ENCODE measurements at places on chromosomes 5 and 9.

DNA sequence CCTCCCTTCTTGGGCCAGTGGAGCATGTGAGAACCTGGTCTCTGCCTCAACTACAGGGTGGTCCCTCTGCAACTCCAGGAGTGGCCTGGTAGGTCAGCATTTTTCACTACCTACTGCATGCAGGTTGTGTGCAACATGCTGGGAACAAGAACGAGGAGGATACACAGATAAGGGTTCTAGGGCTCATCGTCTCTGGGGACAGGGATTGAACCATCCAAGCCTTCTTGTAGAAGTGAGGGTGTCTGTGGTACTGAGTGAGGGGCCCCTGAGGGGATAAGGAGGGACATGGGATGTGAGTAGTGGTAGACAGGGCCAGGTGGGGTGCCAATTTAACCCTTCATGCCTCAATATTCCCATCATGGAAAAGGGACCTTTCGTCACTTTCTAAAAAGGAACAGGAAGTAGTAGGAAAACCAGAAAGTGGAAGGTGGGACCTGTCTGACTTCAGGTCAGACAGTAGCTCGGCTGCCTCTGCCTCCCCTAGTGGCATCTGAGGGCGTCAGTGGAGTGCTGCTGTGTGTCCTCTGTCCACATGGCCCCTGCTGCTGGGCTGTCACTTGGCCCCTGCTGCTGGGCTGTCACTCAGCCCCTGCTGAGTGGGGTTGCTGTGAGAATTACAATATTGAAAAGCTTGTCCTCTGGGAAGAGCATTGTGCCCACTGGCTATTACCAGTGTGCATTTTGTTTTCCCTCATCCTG is 48.6 kb upstream of the RNU6ATAC start:
- no peak for DNase-seq

GRCh38 chr5:150514708-150515211 is 6.8 kb downstream of the NDST1 start:
- DNase-seq: peak; percentile 65

DNA sequence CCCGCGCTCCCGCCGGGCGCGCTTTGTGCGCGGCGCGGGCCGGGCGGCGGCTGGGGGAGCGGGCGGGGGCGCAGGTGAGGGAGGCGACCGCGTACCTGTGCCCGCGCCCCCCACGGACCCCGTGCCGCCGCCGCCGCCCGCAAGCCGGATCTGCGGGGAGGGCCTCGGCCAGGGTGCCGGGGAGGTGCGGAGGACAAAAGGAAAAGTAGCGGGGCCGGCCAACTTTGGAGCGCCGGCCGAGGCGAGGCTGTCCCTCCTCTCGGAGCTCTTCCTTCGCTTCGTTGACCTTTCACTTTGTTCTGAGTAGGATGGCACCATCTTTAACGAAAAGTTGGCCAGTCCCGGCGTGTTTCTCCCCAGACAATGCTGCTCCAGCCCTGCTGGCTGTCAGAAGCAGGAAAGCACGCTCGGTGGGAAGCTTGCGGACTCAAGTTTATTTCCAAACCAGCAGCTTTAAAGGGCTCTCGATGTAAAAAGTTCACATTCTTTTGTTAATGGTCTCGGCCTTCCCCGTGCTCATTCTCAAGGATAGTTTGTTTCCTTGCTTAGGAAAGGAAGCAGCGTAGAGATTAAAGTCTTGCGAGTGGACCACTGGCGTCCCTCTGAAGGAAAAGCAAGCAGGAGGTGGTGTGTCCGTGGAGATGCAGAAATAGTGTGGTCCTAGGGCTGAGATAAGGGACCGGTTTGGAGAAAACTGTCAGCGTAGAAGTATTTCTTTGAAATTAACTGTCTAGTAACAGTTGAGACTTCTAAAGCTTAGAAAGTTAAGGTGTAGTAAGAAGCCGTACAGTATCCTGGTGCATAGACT is 639 bp downstream of the EHMT1 start:
- peak; percentile 32 for DNase-seq

DNA sequence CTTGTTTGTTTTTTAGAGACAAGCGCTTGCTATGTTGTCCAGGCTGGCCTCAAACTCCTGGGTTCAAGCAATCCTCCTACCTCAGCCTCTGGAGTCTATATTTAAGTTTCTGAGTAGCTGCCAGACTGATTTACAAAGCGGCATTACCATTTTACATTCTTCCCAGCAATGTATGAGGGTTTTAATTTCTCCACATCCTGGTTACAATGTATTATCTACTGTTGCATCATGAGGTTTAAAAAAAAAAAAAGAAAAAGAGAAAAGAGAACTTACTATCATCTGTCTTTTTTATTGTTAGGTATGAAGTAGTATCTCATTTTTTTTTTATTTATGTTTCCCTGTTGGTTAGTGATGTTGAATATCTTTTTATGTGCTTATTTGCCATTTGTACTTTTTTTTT is 18.9 kb upstream of the CLINT1 start:
- DNase-seq: peak; percentile 44

GRCh38 chr5:67215519-67216471 is 19.2 kb upstream of the CD180 start:
- no peak for DNase-seq

DNA sequence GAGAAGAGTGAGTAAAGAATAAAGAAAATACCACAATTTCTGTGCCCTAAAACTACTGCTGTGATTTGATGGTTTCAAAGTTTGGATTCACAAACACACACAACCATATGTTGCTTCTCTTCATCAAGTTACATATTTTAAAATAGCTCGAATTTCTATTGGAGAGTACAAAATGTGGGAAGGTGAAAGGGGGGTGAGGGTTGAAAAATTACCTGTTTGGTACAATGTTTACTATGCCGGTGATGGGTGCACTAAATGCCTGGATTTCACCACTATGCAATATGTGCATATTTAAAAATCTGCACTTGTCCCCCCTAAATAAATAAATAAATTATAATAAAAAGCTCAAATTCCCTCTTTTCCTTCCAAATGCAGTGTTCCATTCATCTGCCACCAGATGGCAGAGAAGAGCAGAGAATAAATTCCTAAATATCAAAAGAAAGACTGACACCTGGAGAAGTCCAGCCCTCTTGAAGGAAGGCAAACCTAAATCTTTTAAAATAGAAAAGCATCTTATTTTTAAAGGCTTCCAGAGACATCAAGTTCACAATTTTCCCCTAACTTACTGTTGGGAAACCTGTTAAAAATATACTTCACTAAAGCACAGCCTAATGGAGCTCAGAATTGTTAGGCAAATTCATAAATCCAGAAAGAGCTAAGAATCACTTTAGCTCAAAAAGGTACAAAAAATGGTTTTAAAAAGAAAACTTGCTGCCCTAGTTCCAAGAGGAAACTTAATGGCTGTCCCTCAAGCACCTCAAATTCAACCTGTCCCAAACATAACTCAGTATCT is 24.8 kb upstream of the HNRNPA0 start:
- peak; percentile 48 for DNase-seq

DNA sequence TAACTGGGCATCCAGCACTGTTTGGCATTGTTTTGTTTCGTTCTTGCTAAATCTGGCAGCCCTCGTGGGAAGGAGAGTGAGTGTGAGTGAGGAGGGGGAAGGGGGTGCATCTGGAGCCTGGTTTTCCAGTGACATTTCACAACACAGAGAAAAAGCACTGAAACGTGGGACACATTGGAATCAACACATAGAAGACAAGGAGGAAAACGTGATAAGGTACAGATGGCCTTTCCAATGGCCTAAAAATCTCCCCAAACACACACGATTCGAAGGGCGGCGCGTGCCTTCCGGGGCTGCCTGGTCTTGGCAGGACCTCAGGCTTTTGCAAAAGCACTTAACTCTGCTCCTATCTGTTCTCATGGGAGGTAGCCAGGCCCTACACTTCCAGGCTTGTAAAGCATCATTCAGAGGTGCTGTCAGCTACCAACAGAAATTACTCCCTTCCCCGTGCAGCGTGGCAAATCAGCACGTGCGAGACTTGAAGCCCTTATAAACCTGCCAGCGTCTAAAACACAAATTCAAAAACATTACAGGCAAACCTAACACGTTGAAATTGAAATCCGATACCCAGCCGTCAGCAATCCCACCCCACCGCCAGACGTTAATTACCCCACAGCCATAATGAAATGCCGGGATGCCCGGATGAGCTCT is 129.4 kb downstream of the OLFM1 start:
- DNase-seq: no peak

GRCh38 chr5:177472460-177473442 is 683 bp downstream of the DBN1 start:
- peak; percentile 64 for DNase-seq

DNA sequence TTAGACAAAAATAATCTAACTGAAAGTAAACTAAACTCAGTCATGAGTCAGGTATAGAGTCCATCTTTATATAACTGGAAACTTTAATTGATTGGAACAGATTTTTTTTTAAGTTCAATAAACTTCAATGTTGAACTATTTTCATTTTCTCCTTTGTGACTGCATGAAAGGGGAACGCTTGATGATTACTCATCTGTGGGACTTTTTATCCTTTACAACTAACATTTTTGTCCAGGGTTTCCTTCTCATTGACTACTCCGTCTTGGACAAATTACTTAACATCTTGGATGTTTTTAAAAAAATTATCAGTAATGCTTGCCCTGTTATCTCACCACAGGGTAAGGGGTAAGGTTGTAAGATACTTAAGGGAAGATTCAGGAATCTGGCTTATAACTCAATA is 1658.4 kb downstream of the MAT2B start:
- no peak for DNase-seq

DNA sequence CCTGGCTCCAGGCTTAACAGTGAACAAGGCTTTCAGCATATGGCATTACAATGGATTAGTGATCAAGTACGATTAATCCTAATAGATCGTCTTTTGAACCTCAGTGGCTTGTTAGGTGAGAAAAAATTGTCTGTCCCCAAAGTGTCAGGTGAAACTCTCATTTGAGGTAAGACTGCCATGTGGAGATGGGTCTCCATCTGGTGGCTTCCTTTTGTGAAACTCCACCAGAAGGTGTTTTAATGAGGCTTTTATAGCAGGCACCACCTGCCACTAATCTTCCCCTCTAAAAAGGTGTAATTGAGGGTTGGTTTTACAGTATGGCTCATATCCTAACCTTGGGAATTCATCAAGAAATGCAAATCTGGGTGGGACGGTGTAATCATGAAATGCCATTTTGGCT is 471.1 kb upstream of the MPDZ start:
- DNase-seq: no peak

GRCh38 chr5:149441986-149442385 is 62.9 kb upstream of the IL17B start:
- DNase-seq: no peak
